ENCODE measurements at places on chromosomes 11 and 22.

DNA sequence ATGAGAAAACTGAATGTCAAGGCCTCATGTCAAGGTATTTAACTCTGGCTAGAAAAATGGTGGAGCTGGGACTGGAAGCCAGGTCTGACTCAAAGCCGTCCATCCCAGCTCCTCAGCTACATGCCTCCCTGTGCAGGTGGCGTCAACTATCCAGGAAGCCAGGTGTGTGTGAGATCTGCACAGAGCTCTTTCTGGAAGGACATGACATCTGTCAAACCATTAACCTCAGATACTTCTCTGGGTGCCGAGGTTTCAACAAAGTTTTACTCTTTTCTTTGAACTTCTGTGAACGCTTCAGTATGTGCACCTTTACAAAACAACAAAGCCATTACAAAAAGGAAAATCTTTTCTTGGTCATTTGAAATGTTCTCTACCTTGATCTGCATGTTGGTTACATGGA is 7.0 kb upstream of the CASTOR1 start:
- DNase-seq = no peak

GRCh38 chr11:95388086-95388485 is 157.1 kb upstream of the SESN3 start:
- no peak for DNase-seq

DNA sequence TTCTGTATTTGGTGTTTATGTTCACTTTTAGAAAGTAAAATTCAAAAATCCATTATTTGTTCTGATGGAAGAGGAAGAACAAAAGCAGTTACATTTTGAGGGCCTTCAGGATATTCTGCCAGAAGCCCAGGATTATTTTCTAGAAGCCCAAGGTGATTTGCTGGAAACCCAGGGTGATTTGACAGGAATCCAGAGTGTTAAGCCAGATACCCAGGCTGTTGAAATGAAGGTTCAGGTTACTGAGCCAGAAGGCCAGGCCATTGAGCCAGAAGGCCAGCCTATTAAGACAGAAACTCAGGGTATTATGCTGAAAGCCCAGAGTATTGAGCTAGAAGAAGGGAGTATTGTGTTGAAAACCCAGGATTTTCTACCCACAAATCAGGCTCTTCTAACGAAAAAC is 33.1 kb downstream of the CCDC15 start:
- DNase-seq = no peak

DNA sequence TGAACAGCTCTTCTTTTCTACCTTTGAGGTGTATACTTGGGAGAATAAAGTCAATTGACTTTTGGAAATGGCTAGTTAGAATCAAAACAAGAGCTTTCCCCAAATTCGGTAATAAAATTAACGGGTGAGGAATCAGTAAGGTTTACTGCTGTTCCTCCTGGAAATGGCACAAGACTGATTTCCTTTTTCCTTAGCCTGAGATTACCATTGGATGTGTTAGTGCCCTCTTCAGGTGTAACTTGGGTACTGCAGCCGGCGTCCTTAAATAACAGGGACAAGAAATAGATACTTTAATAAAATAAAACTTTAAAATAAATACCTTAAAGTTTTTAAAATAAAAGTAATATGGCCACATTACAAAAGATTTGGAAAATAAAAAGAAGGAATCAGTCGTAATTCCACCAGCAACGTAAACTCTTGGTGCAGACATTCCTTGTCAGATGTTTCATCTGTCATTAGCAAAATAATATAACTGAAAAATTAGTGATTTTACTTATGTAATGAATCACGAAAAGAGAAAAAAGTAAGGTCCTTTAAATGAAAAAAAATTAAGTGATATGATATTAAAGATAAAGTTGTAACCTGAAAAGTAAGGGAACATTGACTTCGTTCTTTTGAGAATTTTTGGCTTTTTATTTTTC is 29.7 kb downstream of the ZFTA start:
- peak; percentile 76 for DNase-seq

DNA sequence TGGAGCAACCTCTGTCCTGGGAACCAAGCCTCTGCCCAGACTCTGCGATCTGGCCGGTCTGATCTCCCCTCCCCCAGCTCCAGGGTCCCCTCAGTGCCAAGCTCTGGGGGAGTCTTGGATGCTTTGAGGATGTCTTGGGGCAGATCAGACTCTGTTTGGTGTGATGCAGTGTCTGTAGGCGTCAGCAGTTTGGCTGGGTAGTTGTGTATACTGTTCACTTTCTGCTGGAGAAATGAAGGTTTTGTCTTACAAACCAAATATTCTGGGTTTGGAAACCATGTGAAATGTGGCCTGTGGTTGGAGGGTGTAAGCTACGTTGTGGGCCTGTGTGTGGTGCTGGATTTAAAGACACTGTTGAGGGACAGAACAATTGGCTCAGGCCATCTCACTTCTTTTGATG is 4.6 kb downstream of the INSC start:
- no peak for DNase-seq

GRCh38 chr11:13269775-13270174 is 7.8 kb upstream of the BMAL1 start:
- DNase-seq = no peak

DNA sequence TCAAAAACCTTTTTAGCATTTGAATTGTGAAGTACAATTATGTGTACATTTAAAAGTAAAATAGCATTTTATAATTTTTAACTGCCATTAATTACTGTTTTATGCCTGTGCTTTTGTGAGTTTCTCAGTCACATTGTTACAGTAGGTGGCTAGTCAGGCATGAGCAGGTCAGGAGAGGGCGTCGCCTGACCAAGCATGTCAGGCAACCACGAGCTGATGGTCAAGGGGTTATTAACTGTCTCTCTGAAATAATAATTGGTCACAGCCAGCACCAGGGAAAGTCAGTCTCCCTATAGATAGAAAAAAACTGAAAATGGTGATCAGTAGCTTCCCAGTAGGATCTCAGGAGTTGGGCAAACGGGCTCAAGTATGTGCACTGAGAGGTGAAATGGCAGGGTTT is 19.4 kb upstream of the CCDC81 start:
- no peak for DNase-seq

GRCh38 chr11:35826949-35827348 is 116.9 kb upstream of the LDLRAD3 start:
- DNase-seq = no peak

- DNase-seq = peak; percentile 60
These were observed 14.6 kb upstream of the MIAT start for GRCh38 chr22:26642465-26643417.

GRCh38 chr11:116980136-116980793 is 118.0 kb downstream of the SIK3 start:
- peak; percentile 38 for DNase-seq

DNA sequence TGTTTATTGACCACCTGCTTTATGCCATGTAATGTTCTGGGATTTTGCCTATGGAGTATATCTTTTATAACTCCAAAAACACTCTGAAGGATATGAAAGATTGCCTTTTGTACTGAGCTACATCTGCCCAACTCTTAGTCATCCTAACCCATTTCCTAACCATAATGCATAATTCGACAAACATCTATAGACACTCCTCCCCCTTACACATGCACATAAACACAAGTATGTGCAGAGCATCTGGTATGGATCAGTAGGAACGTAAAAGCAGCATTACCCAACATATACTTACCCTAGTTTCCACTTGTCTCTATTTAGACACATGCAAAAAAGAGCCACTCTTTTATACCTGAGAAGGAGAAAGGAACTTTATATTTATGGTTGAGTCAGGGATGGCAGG is 272.8 kb downstream of the FAM76B start:
- DNase-seq = no peak

DNA sequence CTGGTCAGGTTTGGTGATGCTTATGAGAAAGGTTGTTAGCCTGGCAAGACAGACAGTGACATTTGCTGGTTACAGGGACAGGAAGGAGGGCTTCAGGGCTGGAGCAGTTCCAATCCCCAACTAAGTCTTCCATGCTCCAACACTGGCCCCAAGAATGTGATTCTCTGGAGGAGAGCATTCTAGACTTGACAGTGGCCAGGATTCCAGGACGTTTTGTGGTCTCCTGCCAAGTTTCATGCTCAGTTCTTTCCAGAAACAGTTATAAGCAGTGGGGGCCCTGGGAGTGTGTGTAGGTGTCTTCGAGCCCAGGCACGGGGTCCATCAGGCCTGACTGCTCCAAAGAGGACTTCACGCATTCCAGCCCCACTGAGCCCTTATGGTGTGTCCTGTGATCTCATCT is 8.9 kb upstream of the GRK3 start:
- DNase-seq = no peak

GRCh38 chr11:6652182-6652581 is 3.4 kb downstream of the DCHS1 start:
- DNase-seq = no peak

GRCh38 chr11:111779118-111779517 is 12.9 kb upstream of the PPP2R1B start:
- DNase-seq = no peak

DNA sequence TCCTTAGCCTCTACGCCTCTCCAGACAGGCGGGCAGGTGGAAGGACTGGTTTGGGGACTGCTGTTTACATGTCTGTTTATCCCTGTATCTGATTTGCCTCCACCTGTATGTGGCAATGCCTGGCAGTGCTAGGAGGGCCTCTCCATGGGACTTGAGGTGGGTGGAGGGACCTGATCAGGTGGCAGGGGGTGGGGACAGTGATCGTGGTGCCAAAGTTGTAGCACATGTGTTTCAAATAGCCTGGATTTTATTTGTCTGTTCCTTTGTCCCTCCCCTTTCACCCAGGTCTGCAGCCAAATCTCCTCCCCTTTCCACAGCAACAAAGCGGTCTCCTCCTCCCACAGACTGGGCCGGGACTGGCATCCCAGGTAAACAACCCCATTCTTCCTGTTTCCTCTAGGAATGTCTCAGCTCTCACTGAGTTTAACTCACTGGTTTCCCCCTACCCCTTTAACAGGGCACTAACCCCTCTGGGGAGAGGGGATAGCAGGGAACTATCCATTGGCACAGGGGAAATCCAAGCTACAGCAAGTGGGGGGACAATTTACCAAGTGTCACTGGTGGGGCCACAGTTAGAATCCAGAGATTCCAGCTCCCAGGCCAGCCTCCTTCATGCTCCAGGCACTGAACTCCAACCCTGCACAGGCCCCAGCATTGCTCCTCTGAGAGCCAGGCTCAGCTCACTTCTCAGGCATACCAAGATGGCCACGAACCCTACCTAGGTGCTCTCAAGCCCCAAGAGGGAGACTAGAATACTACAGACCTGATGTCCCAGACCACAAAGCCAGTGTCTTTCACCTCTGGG is 22.9 kb upstream of the TLCD5 start:
- no peak for DNase-seq

- DNase-seq = no peak
These were observed 4.4 kb upstream of the FBXO3 start for GRCh38 chr11:33778675-33779074.

Measured in NAMALWA (cell line).